ENCODE measurements at places on chromosomes 6 and 20.
A peak's percentile ranks its signal among the peaks of the same experiment; 100 is the strongest.

- no peak for DNase-seq
These were observed 11.6 kb downstream of the PDSS2 start for GRCh38 chr6:107447663-107448216.

GRCh38 chr6:154555073-154555677, 44.7 kb upstream of the CNKSR3 start:
- no peak for DNase-seq

GRCh38 chr6:16884526-16884925, 123.3 kb upstream of the ATXN1 start:
- no peak for DNase-seq

DNA sequence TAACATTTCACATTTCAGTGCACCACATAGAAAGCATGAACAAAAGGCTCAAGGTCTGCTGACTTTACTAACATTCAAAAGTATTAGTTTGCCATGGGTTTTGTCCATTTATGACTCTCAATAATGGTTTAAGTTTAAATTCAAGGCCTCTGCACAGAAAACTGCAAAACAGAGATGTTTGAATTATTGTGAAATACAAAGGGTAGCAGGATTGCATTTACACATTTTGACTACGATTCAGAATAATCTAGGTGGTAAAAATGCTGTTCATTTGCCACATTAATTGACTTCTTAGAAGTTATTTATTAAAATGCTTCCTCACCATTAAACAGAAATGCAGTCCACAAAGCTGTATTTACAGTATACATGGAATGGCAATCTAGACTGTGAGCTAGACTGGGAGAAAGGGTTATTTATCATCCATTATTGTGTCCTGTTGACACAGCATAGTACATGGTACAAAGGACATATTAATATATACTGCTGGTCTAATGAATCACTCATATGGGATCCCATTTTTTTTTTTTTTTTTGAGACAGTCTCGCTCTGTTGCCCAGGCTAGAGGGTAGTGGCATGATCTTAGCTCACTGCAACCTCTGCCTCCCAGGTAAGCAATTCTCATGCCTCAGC, 18.0 kb downstream of the USP49 start:
- DNase-seq: no peak

- no peak for DNase-seq
These were observed 252.6 kb downstream of the DLL1 start for GRCh38 chr6:170038251-170038650.

DNA sequence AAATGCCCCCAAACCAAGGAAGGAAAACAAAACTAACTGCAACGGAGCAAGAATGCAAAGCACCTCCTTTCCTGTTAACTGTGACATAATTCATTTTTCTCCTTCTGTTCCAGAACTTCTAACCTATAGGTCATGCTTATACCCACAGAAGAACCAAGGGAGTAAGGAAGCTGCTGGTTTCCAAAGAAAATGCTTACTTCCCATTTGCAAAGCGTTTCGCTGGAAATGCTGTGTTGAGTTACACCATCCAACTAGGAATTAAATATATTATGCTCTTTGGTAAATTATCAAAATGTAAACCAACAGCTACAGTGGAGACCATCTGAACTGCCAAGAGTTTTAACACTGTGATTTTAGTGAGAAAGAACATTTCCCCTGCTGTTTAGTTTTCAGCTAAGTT, 42.9 kb downstream of the ATXN1 start:
- no peak for DNase-seq

DNA sequence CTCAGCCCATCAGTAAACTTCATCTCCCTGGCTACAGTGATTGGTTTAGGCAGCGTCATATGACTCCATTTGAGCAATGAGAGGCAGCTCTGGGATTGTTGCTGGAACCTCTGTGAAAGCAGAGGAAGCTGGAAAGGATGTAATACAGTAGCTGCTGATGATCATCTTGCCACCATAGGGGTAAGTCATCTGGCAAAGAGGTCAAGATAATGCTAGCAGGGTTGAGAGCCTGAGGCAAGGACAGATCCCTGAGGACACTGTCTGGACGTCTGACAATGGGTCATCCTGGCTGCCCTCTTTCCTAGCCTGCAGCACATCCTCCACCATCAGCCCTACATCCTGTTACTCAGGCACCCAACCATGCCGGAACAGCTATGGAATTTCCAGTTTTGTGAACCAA, 25.5 kb upstream of the FKBP1A start:
- no peak for DNase-seq

- DNase-seq: no peak
These were observed 125.0 kb downstream of the TBX18 start for GRCh38 chr6:84639396-84639795.

DNA sequence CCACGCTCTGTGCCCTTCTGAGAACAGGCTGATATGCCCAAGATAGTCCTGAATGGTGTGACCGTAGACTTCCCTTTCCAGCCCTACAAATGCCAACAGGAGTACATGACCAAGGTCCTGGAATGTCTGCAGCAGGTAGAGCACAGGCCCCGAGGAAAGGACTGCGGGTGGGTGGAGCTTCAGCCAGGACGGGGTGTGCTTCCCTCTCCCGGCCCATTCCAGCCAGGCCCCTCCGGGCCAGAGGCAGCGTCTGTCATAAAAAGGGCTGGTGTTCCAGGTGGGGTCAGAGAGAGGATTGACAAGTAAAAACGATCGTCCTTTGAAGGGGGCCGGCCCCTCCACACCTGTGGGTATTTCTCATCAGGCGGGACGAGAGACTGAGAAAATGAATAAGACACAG, 1.3 kb downstream of the RTEL1 start:
- no peak for DNase-seq

GRCh38 chr6:141726248-141726647, 406.5 kb upstream of the GJE1 start:
- no peak for DNase-seq

DNA sequence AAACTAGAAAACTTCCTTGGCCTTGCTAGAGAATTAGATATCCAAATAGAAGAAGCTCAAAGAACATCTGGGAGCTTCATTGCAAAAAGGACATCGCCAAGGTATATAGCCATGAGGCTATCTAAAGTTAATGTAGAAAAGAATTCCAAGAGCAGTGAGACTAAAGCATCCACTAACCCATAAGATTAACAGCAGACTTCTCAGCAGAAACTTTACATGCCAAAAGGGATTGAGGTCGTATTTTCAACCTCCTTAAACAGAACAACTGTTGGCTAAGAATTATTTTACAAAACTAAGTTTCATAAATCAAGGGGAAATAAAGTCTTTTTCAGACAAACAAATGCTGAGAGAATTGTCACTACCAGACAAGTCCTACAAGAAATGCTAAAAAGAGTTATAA, 149.1 kb upstream of the COL21A1 start:
- no peak for DNase-seq

DNA sequence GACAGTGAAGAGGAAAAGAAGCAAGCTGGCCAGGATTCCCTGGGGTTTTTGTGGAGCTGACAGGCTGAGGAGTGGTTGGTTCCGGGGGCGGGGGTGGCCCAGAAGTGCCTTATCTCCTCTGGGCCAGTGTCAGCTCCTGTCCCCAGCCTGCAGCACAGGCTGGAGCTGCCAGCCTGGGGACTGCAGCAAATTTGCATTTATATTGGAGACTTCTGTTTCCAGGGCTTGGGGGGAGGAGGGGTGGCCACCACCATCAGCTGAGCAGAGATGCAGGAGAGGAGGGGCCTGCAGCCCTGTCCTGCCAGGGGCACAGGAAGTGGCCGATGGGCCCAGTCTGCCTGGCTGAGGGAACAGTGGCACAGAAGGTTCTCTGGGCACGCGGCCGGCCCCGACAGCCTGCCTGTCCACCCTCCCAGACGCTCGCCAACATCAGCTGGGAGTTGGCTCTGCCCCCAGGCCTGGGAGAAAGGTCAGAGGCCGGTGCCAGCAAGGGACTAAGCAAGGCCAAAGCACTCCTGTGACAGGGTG, 24.3 kb upstream of the SCRT2 start:
- DNase-seq: no peak

GRCh38 chr20:56382696-56383095, 9.3 kb downstream of the AURKA start:
- no peak for DNase-seq

DNA sequence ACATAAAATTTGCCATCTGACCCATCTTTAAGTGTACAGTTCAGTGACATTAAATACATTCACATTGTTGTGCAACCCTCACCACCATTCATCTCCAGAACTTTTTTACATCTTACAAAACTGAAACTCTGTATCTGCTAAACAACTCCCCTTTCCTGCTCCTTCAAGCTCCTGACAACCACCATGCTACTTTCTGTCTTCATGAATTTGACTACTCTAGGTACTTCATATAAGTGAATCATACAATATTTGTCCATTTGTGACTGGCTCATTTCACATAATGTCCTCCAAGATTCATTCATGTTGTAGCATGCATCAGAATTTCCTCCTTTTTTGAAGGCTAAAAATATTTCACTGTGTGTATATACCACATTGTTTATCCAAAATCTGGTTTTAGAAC, 86.9 kb upstream of the SMLR1 start:
- DNase-seq: no peak

- no peak for DNase-seq
These were observed 43.9 kb downstream of the RBM38 start for GRCh38 chr20:57435105-57435497.

GRCh38 chr20:24066076-24066700, 77.6 kb upstream of the GGTLC1 start:
- no peak for DNase-seq

GRCh38 chr6:147695819-147696218, 187.3 kb downstream of the SAMD5 start:
- no peak for DNase-seq

DNA sequence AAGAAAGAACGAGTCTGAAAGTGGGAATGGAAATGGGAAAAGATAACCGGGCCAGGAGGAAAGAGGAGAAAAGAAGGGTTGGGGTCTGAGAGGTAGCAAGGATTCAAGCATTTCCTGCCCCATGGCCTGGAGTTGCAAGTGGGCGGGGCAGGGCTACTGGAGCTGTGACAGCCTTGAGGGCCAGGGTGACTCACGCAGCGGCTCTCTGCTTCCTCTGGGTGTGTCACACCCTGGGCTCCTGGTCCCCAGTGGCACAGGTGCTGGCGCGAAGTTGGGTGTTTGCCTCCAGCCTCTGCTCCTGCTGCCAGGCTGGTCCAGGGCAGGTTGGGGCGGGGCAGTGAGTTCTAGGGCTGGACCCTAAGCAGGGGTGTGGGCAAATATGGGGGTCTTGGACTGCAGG, 3.3 kb upstream of the ULBP3 start:
- DNase-seq: no peak

GRCh38 chr6:34196116-34196832, 40.4 kb upstream of the HMGA1 start:
- DNase-seq: peak; percentile 94

- no peak for DNase-seq
These were observed 34.9 kb upstream of the TFAP2A start for GRCh38 chr6:10449751-10450150.

- DNase-seq: no peak
These were observed 328.2 kb downstream of the PHF3 start for GRCh38 chr6:63963769-63964315.

All from memory B cell (primary cell).